ENCODE measurements at places on chromosomes 1 and 21.

GRCh38 chr21:29343519-29343918 is 44.8 kb downstream of the BACH1 start:
- DNase-seq, result peak; percentile 90

GRCh38 chr21:42079939-42080787 is 9.0 kb downstream of the UMODL1 start:
- DNase-seq, result peak; percentile 55

GRCh38 chr1:41716188-41717130 is 202.3 kb downstream of the HIVEP3 start:
- no peak for DNase-seq

- DNase-seq, result peak; percentile 50
These were observed 23.6 kb upstream of the TRIM67 start for GRCh38 chr1:231138236-231138635.

GRCh38 chr1:98001764-98002163 is 80.9 kb upstream of the DPYD start:
- peak; percentile 32 for DNase-seq

DNA sequence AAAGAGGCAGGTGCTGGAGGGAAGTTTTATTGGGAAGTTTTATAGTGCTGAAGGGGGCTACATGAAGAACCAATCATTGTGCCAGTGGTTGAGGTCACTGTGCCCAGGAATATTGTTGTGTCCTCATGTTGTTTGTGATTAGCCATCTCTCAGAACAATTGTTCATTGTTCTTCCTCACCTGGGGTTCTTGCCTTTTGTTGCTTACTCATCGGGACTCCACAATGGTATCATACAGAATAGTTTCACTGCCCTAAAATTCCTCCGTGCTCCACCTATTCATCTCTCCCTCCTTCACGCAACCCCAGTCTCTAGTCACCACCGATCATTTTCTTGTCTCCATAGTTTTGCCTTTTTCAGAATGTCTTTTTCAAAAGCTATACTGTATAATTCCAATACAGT is 38.9 kb upstream of the CDC14A start:
- DNase-seq, result no peak

DNA sequence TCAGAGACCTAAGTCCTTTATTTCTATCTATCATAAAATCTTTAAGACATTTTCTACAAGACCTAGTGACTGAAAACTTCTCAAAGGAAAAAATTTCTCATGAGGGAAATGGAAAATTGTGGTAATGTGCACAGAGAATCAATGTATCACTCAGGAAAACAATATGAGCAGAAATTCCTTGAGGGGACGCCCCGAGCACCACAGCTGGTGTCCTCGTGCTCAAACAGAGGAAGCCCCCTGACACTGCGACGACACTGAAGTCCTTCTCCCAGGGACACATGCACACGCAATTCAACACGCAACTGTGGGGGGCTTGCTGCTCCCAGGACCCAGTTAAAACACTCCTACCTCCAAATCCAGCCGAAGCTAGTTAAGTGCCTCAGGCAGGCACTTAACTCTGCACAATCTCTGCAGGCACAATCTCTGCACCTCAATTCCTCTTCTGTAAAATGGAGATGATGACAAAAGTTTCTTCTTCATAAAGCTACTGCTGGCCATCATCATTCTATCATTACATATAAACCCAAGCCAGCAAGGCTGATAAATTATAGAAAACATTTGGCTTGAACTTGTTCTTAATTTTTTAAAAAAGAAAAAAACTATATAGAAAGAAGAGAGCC is 16.0 kb downstream of the ZBTB17 start:
- no peak for DNase-seq

- peak; percentile 72 for DNase-seq
These were observed 120.7 kb downstream of the ACTL8 start for GRCh38 chr1:17875882-17876280.

DNA sequence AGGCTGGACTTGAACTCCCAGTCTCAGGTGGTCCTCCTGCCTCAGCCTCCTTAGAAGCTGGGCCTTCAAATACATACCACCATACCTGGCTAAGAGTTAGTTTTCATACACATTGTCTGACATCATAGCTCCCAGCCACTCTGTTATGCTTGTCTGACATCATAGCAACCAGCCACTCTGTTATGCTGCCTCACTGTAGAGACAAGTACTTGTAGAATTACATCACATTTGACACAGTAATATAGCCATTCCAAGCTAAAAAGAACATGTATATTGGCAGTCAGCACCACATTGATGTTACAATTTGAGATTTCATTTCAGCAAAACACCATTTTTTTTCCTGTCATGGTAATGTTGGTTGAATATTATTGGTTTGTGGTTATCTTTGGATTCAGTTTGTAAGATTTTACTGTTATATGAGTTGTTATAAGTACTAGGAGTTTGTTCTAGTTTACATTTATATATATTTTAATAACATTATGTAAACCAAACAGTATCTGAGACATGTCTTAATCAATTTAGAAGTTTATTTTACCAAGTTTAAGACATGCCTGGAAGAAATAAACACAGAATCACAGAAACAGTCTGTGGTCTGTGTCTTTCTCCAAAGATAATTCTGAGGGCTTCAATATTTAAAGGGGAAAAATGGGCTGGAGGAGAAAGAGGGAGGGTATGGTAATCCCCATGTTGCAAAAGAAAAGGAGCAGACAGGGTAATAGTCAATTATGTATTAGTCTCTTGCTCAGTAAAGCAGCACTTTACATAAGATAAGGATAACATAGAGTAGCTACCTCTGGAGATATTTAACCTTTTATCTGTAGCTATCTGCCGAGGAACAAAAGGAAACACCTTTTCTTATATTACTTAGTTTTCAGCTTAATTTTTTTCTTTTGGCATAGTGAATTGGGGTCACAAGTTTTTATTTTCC is 43.0 kb downstream of the XPR1 start:
- DNase-seq, result no peak

GRCh38 chr1:209855623-209856022 is 27.9 kb downstream of the UTP25 start:
- DNase-seq, result no peak

All from EL (cell line).